Stimulated activated CD4-positive, alpha-beta T cell treated with anti-CD3 and anti-CD28 coated beads, Interleukin-1b, Interleukin-23, amount 100 ng/mL, for 4 hours (primary cell): ENCODE measurements at places on chromosomes 5 and 9.

DNA sequence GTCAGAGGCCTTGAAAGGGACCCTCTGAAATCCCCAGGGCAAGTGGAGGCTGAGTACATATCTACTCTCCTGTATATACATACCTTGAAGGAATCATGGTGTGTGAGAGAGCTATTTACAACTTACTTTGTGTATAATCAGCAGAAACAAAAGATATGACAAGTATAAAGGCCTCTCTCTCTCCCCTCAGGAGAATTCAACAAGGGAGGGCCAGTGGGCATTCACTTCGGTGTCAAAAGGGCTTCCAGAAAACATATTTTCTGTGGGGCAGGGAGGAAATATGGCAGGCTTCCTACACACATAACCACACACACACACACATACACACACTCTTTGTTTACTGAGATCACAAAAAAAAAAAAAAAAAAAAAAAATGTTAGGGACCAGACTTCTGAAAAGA is 181.7 kb downstream of the BNC2 start:
- no peak for DNase-seq

DNA sequence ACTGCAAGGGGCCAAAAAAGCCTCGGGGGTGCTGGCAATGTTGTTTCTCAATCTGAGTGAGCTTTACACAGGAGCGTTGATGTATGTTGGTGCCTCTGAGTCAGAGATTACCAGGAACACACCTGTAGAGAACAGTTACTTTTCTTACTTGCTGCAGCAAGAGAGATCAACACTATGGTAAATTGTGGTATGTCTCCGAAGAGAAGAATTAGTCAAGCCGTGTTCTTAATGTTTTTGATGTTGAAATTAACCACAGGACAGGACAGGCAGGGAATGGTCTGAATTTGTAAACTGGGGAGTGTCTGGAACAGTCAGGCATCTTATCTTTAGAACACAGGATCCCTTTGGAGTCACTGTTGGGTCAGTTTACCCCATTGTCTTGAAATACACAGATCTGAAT is 285.7 kb downstream of the DNAH5 start:
- DNase-seq = no peak

GRCh38 chr9:38008168-38009034 is 60.6 kb downstream of the SHB start:
- DNase-seq = no peak

- no peak for DNase-seq
These were observed 65.8 kb upstream of the COL5A1 start for GRCh38 chr9:134575901-134576176.

DNA sequence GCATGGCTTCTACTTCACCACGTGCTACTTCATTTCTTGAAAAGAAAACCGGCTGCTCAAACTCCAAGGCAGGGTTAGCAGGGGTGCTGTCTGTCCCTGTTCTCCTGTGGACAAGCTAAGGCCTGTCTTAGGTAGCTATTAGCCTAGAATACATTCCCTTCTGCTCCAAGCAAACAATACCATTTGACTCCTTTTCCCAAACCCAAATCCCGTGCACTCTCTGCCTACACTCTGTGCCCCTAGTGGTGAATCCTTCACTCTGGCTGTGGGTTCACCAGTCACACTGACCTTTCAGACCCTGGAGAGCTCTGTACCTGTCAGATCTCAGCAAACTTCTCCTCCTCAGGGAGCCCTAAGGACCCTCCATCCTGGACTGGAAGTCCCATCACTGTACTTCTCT is 211.6 kb downstream of the SLIT3 start:
- DNase-seq = no peak

- DNase-seq = no peak
These were observed 98.0 kb downstream of the HSD17B3 start for GRCh38 chr9:96203867-96204501.

GRCh38 chr5:33781286-33781685 is 110.5 kb downstream of the ADAMTS12 start:
- DNase-seq = no peak

DNA sequence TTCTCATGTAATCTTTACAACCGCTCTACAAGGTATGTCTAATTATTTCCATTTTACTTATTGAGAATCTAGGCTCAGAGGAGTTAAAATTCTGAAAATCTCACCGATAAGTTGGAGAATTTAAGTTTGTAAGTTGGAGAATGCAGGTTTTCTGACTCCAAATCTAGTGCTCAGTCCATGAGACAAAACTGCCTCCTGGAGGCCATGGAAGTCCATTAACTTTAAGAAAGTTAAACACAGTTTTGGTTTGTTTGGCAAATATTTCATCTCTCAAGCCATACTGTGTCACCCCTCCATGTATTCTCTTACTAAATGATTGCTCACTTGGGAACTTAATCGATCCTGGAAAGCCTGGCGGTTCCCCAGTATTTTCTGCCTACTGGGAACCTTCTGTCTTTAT is 52.6 kb downstream of the INIP start:
- DNase-seq = no peak

DNA sequence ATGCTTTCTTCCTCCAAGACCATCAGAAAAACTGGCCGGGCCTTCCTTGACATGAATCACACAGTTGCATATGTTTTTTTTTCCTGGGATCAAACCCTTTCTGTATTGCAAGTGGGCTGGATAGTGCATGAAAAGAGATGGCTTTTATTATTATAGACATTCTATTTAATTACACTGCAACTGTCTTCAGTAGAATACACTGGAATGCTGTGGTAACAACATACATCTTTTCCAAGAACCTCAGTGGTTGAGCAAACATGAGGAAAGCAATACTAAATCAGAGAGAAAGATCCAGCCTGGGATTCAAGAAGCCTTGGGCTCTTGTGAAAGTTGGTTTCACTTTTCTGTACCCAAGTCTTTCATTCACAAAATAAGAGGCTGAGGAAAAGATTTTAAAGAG is 193.0 kb downstream of the DMAC1 start:
- DNase-seq = no peak

DNA sequence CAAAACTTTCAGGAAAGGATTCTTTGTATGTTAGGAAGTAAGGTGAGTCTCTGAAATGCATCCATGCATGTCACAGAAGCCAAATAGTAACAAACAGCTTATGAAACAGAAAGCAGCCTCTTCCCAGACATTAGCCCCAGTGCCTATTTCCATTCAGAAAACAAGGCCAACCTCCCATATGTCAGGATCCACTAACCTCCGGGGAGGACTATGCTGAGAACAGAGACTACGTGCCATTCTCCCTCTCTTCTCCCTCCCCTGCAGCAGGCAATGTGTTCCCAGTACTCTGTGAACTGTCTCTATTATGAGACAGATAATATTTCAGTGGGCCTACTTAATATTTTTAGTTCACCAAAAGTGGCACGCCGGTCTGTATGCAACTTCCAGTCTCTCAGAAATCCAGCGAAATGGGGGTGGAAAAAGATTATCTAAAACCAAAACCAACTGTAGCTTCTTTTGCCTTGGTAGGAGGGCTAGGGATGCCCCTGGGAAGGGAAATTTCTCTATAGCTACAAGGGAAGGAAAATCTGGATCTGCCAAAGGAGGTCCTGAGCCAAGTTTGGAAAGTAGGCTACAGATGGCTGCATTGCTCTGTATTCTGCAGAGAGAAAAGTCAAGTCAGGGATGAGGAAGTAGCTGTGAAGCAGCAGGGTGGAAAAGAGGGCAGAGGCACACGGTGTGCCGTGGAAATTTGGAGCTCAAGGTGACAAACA is 42.0 kb downstream of the VLDLR start:
- DNase-seq = no peak

GRCh38 chr5:112418659-112419163 is 366 bp downstream of the EPB41L4A start:
- no peak for DNase-seq

- no peak for DNase-seq
These were observed 3.4 kb downstream of the G3BP1 start for GRCh38 chr5:151775025-151775606.

GRCh38 chr5:39712316-39713249 is 287.8 kb upstream of the DAB2 start:
- no peak for DNase-seq

DNA sequence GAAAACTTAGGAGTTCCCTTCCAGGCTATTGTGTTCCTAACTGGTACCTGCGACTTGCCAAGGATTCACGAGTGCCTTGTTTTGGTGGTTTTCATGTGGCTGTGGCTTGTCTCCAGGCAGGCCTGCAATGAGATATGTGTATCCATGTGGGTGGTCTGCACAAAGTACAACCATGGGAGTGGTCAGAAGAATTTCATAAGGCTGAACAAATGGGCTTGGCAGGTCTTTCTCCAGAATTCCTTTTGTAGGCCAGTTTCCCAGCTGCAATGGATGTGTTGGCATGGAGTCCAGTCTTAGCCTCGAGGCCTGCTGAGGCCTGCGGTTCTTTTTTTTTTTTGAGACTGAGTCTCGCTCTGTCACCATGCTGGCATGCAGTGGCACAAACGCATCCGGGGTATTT is 28.8 kb upstream of the MELK start:
- no peak for DNase-seq

- peak; percentile 20 for DNase-seq
These were observed 11.0 kb upstream of the NANS start for GRCh38 chr9:98045234-98046179.

GRCh38 chr9:104885818-104886709 is 41.9 kb downstream of the ABCA1 start:
- no peak for DNase-seq

DNA sequence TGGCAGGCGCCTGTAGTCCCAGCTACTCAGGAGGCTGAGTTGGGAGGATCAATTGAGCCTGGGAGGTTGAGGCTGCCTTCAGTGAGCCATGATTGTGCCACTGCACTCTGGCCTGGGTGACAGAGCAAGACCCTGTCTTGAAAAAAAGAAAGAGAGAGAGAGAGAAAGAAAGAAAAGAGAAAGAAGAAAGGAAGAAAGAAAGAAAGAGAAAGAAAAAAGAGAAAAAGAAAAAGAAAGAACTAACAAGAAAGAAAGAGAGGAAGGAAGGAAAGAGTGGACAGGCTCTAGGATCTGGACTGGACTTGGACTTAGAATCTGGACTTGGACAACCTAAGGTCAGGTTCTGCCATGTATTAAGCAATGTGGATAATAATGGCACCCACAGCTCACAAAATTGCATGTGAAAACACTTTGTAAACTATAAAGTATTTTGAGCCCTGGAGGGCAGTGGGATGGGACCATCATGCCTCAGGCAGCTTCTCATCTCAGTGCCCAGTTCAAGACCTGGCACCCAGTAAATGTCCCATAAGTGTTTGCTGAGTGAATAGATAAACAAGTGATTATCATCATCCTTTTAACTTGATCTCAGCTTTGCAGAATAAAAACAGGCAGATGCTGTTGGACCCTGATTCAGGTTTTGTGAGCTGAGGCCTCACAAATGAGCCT is 12.8 kb upstream of the PHF19 start:
- DNase-seq = no peak

DNA sequence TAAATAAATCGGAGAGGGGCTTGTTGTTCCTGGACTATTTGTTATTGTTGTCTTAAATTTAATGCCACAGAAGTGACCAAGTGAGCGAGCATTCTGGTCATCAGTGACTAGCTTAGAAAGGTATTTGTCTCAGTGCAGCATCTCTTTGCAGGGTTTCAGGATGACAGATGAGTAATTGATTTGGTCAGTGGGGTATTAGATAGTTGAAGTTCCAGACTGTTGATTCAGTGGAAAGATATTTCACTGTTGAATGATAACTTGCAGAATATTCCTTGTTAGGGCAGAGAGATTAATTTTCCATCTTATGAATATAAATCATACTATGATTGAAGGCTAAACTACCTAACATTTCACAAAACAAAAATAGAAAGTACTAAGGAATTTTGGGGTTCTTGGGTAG is 122.4 kb downstream of the TRIO start:
- DNase-seq = no peak

DNA sequence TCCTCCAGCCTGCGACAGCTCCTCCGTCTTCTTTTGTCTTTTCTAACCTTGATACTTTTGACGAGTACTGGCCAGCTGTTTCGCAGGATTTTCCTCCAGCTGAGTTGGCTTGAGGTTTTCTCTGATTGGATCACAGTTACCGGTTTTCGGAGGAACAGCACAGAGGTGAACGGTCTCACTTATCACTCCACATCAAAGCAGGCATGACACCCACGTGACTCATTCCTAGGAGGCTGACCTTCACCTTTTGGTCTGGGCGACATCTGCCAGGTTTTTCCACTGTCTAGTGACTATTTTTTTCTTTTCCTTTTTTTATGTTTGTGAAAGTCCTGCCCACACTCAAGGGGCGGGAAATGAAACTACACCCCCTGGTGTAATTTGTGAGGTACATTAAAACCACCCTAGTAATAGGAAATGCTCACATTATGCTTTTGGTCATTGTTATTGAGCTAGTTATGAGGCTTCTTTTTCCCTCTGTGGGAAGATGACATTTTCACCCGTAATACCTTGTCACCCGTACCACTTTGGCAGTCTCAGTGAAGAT is 319.2 kb downstream of the GADD45G start:
- peak; percentile 10 for DNase-seq

DNA sequence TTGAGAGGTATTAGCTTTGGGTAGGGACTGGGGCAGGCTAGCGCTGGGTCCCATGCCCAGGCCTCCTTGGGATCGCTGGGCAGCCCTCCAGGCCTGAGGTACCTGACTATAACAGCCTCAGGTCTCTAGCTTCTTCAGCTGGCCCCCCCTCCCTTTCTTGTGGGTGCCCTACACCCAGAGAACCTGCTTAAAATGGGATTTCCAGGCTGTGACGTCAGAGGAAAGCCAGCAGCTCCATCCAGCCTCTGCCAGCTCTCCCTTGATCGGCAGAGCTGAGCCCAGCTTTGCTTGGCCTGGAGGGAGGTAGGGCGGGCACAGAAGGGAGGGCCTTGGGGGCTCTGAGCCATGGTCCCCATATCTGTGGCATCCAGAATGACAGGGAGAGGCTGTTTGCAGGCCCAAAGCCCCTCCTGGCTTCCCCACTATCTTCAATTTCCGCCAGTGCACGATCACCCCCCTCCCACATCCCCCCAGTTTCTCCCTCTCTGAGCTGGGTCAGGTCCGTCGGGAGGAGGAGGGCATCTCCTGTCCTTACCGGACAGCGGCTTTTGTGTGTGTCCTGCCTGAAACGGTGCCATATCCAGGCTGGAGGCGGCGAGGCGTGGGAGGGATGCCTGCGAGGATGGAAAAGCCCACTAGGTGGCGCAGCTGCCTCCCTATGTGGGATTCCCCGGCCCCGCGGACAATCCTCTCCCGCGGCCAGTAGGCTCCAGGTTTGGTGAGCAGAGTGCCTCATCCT is 10.8 kb downstream of the REEP2 start:
- DNase-seq = peak; percentile 78

DNA sequence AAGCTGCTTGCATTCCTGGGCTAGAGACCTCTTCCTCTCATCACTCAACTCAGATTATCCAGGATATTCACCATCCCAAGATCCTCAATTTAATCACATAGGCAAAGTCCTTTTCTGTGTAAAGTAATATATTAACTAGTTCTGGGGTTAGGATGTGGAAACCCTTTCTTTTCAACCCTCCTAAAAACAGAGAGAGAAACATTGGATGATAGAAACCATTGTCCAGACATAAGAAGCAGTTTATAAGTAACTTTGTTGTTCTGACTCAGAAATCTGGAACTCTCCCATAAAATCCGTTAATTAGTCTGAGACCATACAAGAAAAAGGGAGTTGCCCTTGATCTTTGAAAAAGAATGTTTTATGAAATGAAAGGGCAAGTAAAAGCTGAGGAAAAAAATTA is 817.1 kb upstream of the CDH9 start:
- DNase-seq = no peak
